Left renal cortex interstitium (tissue), 4 donors: ENCODE measurements at places on chromosomes 6 and 20.

GRCh38 chr20:20594171-20594530 is 118.3 kb downstream of the RALGAPA2 start:
- no peak for DNase-seq

- no peak for DNase-seq
Observed at GRCh38 chr20:50652702-50653294, 38.5 kb downstream of the RIPOR3 start.

GRCh38 chr6:110398778-110399177 is 16.6 kb downstream of the DDO start:
- DNase-seq = no peak

DNA sequence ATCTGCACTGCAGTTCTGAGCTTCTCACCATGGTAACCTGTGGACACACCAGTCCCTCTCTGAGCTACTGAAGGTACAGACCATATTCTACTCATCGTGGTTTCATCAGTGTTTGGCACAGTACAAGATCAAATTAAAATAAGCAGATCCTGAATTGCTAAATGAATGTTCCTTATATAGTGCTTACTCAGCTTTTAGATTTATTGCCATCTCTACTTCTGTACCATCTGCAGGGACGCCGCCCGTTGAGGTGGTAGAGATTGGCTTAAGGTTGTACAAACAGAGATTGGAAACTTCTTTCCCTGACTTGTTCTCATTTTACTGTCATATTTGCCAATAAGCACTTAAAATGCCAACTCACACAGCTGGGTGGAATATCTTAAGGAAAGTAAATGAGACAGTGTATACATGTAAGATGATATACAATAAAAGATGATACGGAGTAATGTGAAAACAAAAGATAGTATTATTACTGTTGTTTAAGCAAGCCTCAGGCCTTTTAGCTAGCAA is 223.4 kb upstream of the FOXQ1 start:
- no peak for DNase-seq

- no peak for DNase-seq
Observed at GRCh38 chr6:97978855-97979271, 695.8 kb upstream of the MMS22L start.

- no peak for DNase-seq
Observed at GRCh38 chr6:36230371-36230770, 33.8 kb downstream of the BRPF3 start.

DNA sequence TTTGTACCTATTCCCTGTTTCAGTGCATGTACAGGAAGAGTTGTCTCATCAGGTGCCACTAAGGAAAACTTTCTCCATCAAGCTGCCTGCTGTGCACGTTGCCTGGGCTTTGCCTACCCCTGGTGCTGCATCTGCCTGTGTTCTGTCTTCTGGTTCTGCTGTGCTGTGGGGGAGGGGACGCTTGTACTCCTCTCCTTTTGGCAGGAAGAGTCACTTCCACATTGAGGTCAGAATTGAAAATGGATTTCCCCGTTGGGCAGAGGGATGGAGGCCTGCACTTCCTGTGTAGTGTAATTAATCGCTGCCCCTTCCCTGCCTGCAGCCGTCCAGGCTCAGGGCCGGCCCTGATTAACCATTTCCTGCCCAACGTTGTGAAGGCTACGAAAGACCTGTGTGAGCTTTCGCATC is 153.3 kb downstream of the SCML4 start:
- no peak for DNase-seq

- DNase-seq = no peak
Observed at GRCh38 chr6:39330057-39330456, 7.6 kb upstream of the KCNK16 start.

- DNase-seq = no peak
Observed at GRCh38 chr6:87197547-87197946, 42.2 kb downstream of the ZNF292 start.
